ENCODE measurements at places on chromosomes 12 and 14. TPM values are rescaled to one million over a fixed set of nuclear protein-coding genes. Genes with fewer than 3 reads are reported as not detected.

The CLEC4C gene
- not detected for total RNA-seq

The TAS2R42 gene
- not detected for total RNA-seq

The SMIM10L1 gene
- 9.7 TPM for total RNA-seq

The ALDH1L2 gene
- 2.5 TPM for total RNA-seq

The EPYC gene
- total RNA-seq = not detected

The VWF gene
- 1,119 TPM for total RNA-seq

The NT5DC3 gene
- 9.3 TPM for total RNA-seq
